ENCODE measurements at places on chromosomes 4 and X.

DNA sequence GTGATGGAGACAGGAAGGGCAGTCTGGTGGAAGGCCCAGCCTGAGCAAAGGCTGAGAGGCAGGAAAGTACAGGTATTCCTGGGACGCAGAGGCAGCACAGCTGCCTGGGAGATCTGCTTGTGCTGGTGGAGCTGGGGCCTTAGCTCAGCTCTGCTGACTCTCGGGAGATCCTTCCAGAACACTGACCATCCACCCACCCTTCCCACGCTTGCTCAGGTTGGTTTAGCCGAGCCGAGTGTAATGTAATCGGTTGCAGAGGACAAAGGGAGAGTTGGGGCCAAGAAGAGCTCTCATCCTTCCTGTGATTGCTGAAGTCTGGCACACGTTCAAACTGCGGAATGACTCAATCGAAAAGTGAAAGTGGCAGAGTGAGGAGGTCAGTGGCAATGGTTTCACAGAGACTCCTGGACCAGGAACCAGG, 43.1 kb upstream of the GPR78 start:
- DNase-seq, result peak; percentile 78

- DNase-seq, result no peak
These were observed 158.5 kb upstream of the HCCS start for GRCh38 chrX:10952619-10953018.

DNA sequence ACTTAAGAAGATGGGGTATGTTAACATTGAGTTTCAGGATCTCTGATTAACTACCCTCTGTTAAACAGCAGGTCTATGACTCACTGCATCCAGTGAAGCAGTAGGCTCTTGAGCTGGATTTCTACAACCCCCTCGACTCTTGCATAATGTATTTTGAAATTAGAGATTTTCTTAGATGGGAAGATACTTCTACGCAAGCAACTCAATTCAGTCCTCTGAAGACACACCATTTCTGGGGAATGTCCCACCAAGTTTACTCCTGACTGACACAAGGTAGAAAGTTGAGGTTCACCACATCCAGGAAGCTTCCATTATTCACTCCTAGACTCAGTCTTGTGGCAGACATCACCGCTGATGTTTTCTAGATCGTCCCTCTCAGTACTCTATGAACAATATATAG, 12.9 kb downstream of the PALLD start:
- no peak for DNase-seq

- DNase-seq, result peak; percentile 64
These were observed 3.1 kb upstream of the GRPEL1 start for GRCh38 chr4:7070729-7071511.

DNA sequence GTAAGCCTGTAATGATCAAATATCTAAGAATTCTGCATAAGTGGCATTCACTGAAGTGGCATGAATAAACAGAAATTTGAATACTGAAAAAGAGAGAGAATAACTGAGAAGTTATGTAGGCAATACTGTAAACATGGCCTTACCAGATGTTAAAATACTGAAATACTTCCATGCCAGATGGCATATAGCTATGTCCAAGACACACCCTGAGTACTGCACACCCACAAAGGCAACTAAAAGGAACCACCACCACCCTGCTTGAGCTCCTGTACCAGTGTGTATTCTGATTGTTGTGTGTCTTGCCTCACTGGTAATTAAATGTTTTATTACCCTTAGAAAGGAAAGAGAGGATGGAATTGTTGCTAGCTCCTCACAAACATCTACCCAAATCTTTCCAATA, 192.1 kb downstream of the ADAMTS3 start:
- DNase-seq, result no peak

GRCh38 chr4:146333187-146333894, 119.0 kb downstream of the REELD1 start:
- DNase-seq, result no peak

DNA sequence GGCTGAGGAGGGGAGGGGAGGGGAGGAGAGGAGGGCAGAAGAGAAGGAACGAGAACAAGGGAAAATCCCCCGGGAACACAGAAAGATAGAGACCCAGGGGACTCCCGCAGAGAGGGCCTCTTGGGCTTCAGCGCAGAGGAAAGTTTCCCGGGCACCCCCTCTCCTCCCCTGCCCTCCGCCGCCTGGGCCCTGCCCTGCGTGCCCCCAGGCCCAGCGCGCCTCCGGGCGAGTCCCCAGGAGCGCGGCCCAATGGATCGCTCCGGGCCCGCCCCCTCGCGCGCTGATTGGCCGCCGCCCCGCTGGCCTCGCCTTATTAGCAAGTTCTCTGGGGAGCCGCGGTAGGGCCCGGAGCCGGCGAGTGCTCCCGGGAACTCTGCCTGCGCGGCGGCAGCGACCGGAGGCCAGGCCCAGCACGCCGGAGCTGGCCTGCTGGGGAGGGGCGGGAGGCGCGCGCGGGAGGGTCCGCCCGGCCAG, at the start of gene MSX1:
MSX1 (plus strand) TSS at position 341 of the 474 bp plus-strand sequence. CDS start 235 bp downstream, outside the sequence.
- peak; percentile 58 for DNase-seq

DNA sequence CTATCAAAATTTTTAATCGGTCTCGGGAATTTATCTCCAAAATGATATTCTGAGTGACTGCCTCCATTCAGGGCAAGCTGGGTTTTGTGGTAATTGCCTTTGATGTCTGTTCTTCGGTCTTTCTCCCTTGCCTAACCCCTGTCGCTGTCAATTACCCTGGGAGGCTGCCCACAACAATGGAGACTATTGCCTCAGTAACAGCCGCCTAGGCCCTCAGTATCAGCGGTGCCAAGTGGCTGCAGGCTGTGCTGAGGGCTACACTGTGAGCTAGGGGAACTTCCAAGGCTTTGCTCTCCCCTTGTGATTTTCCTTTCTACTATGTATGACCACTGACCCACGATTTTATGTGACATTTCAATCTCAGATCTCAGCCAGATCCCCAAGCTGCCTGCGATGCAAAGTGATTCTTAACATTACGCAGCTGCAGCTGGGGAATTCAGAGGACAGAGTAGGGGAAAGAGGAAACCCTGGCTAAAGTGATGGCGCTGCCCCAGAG, 36.3 kb upstream of the REST start:
- peak; percentile 56 for DNase-seq

DNA sequence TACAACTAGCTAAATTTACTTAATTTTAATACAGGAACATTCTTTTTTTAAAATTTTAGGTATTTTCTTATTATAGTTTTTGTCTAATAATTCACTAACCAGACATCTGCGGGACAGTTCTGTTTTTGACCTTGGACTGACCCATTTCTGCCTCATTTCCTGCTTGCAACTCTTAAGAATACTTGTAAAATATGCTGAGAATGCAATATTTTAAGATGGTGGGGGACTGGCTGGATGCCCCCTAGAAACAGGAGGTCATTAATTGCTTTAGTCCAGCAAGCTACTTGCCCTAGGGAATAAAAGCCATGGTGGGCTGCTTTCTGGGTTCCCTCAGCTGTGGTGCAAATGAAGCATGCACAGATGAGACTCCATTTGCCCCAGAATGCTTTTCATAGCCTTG, 2348.4 kb downstream of the PCDH7 start:
- DNase-seq, result no peak

GRCh38 chr4:17115583-17115982, 217.1 kb upstream of the LDB2 start:
- DNase-seq, result no peak

GRCh38 chr4:94214703-94215319, 7.1 kb downstream of the SMARCAD1 start:
- no peak for DNase-seq

DNA sequence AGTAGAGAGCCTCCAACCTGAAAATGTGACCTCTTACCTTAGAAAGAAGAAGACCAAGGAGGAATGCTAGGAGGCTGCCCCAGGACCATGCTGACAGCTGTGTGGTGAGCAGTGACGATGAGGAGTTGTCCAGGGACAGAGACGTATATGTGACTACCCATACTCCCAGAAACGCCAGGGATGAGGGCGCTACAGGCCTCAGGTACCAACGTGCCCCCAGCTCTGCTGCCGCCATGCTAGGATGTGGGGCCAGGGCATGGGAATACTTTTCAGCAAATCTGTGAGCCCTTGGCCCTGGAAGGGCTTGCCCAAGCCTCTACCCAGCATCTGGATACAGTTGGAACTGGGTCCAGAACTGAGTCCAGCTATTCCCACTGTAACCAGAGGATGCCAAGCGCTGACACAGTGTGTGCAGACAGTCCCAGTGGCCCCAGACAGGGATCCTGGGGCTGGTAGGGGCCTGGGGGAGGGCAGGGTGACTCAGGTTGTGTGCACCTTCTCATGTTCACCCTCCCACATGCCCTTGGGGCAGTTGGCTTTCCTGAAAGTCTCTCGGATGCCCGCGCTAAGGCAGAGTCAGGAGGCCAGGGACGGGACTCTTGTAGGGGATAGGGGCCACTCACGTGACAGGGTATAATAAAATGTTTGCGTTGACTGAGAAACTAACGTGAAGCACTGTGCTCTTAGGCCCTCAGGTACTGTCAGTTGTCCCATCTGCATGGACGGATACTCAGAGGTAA, 23.9 kb upstream of the FAM193A start:
- DNase-seq, result no peak

- no peak for DNase-seq
These were observed at the start of gene P2RY10 for GRCh38 chrX:78945186-78945912. Gene P2RY10, plus strand, starts transcription at chrX:78945391. Its CDS starts 15,130 bp downstream, at chrX:78960521.

DNA sequence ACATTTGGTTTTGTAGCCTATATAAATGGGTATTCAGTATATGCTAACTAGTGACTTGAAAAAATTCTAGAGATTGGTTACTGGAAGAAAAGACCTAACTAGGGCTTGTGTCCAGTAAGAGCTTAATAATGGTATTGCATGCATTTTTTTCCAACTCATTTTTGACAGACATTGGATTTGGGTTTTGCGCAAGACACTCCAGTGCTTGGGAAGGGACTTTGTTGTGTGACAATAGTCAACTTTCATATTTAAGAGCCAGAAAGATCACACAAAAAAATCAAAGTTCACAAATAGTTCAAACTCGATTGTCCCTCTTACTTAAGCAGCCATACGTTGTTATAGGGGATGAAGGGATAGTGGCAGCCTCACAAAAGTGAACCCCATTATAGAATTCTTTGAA, 1.2 kb upstream of the HSD17B11 start:
- DNase-seq, result no peak

GRCh38 chr4:37651781-37652377, 34.3 kb downstream of the RELL1 start:
- DNase-seq, result no peak

- no peak for DNase-seq
These were observed 159.5 kb upstream of the USP38 start for GRCh38 chr4:143025081-143025704.

GRCh38 chrX:11111947-11112346, 815 bp downstream of the HCCS start:
- DNase-seq, result no peak

GRCh38 chr4:4930677-4931076, 71.2 kb downstream of the MSX1 start:
- no peak for DNase-seq

DNA sequence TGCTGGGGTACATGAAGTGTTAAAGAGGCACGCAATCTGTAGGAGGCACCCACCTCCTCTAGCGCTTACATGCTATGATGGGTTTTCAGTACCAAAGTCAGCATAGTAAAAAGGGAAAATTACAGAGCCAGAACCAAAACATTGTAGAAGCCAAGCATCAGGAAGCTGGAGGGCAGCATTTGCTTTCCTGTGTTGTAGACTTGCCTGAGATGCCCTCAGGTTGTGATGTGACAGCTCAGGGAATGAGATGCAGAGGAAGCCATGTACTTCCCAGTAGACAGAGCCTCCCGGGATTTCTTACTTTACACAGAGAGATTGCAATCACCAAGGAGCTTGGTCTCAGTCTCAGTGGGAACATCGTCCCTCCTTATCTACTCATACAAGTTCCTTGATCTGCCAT, 161.5 kb downstream of the ARAP2 start:
- no peak for DNase-seq

GRCh38 chr4:23889814-23890341, at the start of gene PPARGC1A:
Gene PPARGC1A, minus strand, starts transcription at chr4:23890047. Its CDS starts 90 bp downstream, at chr4:23889957.
- peak; percentile 88 for DNase-seq

GRCh38 chrX:154408659-154409221, 314 bp downstream of the DNASE1L1 start:
- DNase-seq, result no peak

DNA sequence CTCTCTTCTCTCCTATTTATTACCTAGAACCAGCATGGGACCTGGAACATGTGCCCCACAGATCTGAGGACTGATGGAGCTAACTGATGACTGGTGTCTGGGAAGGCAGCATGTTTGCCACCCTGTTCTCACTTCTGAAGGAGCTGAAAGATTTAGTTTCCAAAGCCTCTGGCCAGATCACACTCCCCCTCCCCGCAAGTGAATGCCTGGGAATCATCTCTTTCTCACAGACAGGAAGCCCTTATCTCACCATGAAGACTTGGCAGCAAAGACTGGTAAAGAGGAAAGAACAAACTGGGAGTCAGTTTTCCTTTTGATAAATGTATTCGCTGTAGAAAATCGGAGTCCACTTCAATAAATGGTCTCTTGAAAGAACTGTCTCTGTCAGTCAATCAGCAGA, 21.0 kb upstream of the PCYT1B start:
- DNase-seq, result no peak

GRCh38 chr4:1241936-1242505, 6.9 kb downstream of the CTBP1 start:
- no peak for DNase-seq

GRCh38 chr4:87865960-87866598, 33.3 kb downstream of the MEPE start:
- no peak for DNase-seq

DNA sequence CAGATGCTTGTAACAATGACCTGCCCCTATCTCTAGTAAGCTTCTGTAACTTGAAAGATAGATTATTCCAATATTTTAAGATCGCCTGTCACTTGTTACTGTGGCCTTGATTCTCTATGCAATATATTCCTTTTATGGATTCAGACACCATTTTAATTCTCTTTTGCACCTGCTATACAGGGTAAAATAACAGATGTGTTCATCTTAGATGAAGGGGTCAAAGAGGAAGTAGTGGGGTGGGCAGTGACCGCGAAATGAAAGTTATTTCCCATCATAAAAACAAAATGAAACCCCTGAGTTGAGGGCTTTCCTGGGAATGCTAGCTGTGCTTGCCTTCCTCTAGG, 175.9 kb downstream of the TSPAN5 start:
- no peak for DNase-seq

DNA sequence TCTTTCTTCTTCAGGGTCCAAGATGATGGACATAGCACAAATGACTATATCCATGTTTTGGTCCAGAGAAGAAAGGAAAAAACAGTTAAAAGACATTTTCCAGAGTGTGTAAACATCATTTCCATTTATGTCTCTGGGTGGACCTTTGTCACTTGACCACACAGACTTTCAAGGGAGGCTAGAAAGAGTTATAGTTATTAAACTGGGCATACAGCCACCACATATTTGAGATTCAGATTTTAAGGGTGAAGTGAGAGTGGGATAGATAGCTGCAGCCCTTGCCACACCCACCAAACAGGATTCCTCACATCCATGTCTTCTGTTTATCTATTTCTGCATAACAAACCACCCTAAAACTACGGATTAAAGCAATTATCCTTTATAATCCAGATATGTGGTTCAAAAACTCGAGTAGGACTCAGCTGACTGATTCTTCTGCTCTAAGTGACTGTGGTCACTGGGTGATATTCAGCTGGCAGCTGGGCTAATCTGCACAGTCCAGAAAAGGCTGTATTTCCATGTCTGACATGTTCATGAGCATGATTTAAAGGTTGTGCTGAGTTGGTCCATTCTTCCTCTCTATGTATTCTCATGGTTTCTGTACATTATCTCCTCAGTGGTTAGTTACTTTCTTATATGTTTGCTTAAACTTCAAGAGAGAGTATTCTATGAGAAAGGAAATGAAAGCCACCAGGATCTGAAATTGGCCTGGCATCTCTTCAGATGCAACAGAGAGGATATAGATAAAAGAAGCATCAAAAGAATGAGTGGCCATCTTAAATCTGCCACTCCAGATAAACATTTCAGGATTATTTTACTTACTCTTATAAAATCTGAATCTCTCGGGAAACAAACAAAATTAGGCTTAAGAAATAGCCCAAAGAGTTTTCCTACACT, 459.8 kb upstream of the CTSO start:
- no peak for DNase-seq

Data from NCI-H2029 (cell line).